ENCODE measurements at places on chromosomes 4 and X.

DNA sequence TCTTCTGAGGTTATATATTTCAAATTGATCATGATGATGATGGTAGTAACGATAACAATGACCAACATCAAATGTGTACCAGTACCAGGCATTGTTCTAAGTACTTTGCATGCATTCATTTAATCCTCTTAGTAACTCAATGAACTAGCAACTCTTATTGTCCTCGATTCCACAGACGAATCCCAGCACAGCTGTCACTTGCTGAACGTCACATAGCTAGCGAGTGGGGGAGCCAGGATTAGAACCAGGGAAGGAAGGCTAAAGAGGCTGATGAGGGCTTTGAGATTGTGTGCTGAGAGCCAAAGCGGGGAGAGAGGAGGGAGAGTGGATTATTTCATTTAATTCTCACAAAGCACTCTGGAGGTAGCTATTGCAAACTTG, 103.6 kb downstream of the PHOX2B start:
- no peak for DNase-seq

DNA sequence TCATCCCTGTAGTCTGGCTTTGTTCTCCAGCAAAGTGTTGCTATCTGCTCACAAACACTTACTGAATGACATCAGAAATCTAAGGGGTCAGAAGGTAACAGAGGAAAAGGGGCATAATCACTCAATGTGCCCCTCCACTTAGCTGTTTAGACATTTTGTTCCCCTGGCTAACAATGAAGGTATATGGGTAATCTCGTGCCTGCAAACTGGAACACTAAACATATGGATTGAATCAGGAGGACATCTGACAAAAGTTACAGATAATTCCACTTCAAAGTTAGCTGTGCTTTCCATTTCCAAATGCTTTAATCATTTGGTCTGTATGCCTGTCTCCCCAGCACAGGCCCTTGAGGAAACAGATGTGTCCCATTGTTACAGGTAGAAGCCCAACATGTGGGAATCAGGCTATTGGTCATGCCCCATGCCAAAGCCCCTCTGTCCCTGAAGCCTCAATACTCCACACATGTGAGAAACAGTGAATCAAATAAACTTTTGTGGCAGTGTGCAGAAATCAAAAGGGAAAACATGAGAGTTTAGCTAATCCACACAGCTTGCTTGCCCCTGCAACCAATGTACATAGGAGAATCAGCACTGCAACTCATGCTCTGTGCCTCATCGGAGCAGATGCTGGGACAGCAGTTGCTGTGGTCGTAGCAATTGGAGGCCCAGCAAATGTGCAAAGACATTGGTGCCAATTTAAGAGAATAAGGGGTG, 111.7 kb downstream of the RNF150 start:
- peak; percentile 20 for DNase-seq

DNA sequence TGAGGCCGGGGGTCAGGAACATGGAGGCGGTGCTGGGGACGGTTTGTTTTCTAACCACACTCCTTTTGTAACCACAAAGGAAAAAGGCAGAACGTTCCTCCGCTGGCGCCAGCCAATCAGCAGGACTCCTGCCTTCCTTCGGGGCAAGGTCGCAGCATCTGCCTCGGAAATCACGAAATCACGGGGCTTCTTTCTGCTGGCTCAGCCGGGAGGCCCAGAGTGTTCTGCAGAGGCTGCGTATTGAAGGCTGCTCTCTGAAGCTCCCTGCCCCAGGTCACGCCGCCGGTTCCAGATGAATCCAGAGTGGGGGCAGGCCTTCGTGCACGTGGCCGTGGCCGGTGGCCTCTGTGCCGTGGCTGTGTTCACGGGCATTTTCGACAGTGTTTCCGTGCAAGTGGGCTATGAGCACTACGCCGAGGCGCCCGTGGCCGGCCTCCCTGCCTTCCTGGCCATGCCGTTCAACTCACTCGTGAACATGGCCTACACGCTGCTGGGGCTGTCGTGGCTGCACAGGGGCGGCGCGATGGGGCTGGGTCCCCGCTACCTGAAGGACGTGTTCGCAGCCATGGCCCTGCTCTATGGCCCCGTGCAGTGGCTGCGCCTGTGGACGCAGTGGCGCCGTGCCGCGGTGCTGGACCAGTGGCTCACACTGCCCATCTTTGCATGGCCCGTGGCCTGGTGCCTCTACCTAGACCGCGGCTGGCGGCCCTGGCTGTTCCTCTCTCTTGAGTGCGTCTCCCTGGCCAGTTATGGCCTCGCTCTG, 9.4 kb downstream of the TMEM187 start:
- no peak for DNase-seq

- DNase-seq: peak; percentile 20
Observed at GRCh38 chrX:118644378-118644777, 83.0 kb upstream of the IL13RA1 start.

GRCh38 chr4:126627255-126627654, 1005.5 kb upstream of the INTU start:
- DNase-seq: no peak

DNA sequence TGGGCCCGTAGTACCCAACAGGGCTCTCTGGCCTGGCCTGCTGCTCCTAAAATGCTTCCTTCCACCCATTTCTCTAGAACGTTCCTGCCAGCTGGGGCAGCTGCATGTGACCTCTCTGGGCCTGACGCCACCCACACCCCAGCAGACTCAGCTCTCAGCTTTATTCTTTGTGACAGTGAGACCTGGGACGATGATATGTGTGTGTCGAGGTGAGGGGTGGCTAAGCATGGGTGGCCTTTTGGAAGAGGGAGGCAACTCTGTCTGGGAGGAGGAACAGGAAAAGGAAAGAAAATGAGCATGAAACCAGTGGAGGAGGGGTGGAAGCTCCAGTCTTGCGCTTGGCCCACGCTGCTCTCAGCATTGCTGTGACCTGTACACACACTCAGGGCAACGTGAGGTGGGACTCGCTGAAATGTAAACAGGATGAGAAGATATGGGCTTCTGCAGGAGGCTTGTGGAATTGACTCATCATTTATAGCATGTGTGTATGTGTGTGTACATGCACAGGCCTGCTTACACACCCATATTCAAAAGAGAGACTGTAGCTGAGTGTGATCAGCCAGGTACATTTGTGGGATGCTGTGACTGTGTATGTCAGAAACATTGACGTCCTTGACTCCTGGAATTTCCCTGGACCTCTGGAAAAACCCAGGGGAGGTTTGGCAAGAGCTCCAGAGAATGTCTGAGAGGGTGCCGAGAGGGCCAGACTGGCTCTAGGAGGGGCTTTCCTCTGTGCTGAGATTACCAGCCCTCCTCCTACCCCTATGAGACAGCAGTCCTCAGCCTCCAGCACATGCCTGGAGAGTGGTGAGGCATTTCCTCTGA, 137.9 kb downstream of the PJA1 start:
- no peak for DNase-seq

- no peak for DNase-seq
Observed at GRCh38 chr4:34633241-34633640, 1611.1 kb downstream of the ARAP2 start.

DNA sequence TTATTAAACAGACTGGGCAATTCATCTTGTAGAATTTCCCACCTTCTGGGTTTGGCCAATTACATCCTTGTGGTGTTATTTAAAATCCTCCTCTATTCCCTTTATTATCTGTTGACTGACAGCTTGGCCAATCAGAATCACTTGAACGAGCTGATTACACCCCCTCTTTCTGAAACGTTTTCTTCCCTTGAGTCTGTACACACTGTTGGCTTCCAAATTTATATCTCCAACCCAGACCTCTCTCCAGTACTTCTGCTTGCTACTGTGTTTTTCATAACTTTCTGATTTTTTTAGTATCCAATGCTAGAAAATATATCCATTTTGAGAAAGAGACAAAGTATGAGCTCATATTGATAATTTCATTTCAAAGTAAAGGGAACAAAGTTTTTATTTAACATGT, 14.8 kb downstream of the CD38 start:
- DNase-seq: no peak

- no peak for DNase-seq
Observed at GRCh38 chrX:13952581-13952980, 77.1 kb downstream of the GEMIN8 start.

- peak; percentile 21 for DNase-seq
Observed at GRCh38 chr4:84319124-84319523, 180.0 kb downstream of the NKX6-1 start.

- no peak for DNase-seq
Observed at GRCh38 chr4:87179751-87180150, 40.7 kb downstream of the KLHL8 start.

DNA sequence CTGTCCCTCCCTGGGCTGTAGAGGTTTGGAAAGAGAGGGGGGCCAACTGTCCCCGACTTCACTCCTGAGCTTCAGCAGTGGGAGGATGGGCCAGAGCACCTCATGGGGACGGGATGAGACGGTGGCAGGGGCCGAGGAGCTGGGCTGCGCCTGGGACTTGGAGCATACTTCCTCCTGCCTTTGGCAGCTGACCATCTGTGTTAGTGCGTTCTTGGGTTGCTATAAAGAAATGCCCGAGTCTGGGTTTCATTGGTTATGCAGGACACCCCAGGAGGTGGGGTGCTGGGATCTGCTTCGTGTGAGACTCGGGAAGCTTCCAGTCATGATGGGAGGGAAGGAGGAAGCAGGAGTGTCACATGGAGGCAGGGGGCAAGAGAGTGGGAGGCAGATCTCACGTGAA, 7.4 kb downstream of the PSAPL1 start:
- DNase-seq: no peak

DNA sequence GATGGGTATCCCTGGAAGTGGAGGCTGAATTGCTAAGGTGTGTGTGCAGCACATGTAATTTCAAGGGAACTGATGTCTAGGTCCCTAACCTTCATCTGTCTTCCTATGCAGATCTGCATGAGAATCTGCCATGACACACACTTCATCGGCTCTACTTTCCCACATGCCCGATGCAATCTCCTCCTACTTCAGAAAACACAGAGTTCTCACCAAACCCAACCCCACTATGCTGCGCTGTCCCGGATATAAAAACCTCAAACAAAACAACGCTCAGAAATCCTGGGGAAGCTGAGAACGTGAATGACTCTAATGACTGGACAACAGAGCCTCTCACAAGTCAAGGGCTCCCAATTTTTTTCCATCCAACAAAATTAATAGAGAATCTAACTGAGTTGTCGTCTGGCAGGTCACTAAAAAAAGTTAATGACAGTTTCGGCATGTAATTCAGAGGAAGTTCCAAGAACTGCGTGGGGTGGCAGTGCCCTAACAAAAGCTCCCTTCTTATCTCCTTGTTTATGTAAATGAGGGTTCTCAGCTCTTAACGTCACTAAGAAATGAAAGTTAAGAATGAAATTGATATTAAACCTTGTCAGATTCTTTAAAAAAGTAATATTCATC, 39.0 kb downstream of the STX18 start:
- no peak for DNase-seq

DNA sequence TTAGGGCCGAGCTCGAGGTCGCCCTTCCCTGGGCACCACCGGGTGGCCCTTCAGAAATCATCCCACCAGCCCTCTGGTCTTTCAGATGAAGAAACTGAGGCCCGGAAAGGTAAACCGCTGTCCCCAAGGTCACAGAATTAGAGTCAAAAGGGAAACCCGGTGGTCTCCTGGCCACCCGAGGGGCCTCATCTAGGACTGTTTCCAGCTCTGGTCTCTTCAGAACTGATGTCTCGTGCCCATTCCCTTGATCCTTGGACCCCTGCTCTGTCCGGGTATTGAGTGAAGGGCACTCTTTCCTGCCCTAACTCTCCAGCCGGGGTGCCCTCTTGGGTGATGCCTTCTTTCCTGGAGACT, 841 bp downstream of the HTRA3 start:
- DNase-seq: no peak

GRCh38 chr4:8317474-8317873, 47.9 kb downstream of the HTRA3 start:
- no peak for DNase-seq

DNA sequence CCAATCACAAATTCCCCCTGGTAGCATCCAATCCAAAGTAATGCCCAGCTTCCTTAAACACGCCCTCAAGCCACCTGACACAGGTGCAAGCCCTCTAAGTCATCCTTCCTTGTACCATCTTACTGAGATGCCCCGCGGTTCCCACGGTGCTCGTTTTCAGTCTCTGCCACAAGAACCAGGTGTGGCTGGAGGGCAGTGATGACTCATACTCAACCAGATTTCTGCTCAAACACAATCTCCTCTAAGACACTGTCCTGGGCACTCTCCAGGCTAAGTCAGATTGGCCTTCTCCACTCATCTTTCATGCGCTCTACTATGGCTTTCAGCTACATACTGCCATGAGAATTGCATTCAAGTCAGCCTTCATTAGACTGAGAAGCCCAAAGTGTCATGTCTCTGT, 3.5 kb downstream of the SH3KBP1 start:
- DNase-seq: no peak

GRCh38 chr4:687048-687970, 1.6 kb downstream of the SLC49A3 start:
- peak; percentile 82 for DNase-seq

DNA sequence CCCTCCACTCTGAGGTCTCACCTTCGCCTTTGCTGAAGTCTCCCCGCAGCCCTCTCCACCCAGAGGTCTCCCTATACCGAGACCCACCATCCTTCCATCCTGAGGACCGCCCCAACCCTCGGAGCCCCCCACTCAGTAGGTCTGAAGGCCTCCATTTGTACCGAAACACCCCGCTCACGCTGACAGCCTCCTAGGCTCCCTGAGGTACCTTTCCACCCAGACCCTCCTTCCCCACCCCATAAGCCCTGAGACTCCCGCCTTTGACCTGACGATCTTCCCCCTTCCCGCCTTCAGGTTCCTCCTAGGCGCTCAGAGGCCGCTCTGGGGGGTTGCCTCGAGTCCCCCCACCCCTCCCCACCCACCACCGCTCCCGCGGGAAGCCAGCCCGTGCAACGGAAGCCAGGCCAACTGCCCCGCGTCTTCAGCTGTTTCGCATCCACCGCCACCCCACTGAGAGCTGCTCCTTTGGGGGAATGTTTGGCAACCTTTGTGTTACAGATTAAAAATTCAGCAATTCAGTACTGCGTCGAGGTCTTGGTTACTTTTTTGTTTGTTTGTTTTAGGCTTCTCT, 5.0 kb downstream of the SOD3 start:
- DNase-seq: no peak

GRCh38 chr4:72899621-72900020, 169.9 kb downstream of the COX18 start:
- no peak for DNase-seq

GRCh38 chr4:94689155-94689860, 68.4 kb upstream of the BMPR1B start:
- DNase-seq: no peak

DNA sequence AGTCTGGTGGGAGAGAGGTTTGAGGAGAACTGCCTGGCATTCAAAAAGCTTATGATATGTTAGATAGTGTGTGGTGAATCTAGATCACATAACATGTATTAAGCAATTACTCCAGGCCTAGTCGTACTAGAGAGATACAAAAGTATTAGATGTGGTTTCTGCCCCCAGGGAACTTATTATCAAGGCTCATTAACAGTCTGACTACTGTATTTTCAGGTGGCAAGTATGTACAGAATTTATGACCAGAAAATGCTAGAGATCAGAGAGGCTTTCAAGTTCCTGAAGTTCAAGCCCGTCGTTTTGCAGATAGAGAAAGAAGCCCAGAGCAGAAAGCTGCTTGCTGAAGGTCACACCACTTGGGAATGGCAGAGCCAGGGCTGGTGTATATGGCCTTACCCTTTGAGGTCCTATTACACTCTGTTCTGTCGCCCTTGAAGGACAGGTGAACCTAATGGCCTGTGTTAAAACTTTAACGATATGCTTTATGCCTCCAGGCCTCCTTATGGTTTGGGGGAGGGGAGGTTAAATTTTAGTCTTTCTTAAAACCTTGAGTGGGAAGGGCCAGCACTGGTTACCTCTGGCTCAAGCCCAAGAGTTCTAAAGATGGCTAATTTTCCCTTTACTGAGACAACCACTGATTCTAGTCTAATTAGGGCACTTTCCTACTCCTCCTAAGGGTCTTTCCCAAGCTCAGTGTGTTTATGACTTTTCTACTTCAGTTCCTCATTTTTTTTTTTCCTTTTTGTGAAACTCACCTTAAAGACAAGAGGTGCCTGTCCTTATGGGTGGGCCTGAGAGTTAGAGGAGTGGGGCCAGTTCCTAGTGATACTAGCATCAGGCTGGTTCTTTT, 19.9 kb downstream of the TMEM164 start:
- no peak for DNase-seq
